ENCODE measurements at places on chromosomes 6 and 20.

GRCh38 chr6:17905611-17906592, 81.5 kb downstream of the KIF13A start:
- DNase-seq, result no peak

- DNase-seq, result no peak
Measured at GRCh38 chr20:23870461-23870860, 9.1 kb downstream of the CST5 start.

DNA sequence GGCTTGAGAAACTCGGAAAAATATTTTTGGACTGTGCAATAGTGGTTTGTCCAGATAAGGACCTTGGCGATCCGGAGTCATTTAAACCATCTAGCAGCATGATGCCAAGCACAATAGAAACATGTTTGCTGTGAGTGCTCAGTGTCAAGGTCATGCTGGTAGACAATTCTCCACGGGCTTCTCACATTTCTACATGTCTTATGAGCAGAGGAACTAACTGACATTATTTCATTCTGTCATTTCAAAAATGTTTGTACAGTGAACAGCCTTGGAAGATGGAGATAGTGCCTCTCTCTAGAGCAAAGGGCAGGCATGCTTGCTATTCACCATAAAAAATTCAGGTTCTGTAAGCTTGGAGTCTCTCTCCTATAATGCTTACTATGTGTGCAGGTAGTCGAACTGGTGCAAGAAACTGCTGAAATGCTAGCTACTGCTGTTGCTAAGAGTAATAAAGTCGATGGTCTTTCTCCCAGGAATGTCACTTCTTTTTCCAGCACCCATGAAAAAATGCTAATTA, 25.4 kb upstream of the CCN2 start:
- DNase-seq, result no peak

DNA sequence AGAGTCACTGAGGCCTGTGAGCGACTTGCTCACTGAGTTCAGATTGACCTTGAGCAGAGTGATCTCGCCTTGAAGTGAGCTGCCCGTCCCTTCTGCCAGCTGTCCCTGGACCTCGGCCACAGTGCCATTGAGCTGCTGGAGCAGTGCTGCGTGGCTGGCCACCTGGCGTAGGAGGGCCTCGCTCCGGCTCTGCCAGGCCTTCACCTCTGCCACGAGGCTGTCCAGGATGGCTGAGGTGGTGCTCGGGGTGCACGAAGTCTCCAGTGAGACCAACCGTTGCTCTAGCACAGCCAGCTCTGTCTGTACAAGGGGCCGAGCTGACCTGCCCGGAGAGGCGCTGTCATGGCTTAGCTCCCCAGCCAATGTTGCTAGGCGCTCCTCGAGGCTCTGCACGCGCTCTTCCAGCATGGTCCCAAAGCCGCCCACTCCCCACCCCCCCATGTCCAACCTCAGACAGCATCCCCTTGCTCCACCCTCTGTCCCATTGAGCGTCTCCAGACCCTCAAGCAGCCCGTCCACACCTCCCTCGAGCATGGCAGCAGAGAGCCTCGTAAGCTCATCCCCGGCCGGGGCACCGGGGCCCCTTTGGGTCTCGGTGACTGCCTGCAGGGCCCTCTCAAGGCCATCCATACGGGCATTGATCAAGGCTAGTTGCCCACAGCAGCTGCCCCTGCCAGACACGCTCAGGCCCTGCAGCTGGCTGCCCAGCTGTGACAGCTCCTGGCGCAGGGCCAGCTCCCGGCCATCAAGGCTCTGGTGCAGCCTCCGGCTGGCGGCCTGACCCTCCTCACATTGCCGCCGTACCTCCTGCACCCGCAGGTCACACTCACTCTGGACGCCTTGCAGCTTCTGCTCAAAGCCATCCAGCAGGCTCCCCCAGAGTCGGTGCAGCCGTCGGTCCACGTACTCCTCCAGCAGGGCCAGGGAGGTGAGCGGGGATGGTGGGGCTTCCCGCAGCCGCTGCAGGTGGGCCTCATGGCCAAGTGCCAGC, 4.6 kb downstream of the EMILIN3 start:
- DNase-seq, result no peak

- no peak for DNase-seq
Measured at GRCh38 chr6:63214816-63215215, 3.5 kb downstream of the FKBP1C start.

DNA sequence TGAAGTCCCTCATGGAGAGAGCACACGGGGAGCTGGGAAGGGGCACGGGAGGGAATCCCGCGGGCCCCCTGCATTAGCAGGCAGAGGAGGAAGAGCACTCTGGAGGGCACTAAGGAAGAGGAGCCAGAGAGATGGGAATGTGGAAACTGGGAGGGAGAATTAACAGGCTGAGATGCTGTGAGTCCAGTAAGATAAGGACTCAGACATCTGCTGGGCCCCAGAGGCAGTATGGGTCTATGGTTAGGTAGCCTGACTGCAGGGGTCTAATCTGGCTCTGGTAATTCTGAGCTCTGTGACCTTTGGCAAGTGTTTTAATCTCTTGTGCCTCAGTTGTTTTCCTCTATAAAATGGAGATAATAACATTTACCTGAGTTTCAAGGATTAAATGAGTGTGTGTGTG, 15.7 kb upstream of the SRSF3 start:
- DNase-seq, result no peak

DNA sequence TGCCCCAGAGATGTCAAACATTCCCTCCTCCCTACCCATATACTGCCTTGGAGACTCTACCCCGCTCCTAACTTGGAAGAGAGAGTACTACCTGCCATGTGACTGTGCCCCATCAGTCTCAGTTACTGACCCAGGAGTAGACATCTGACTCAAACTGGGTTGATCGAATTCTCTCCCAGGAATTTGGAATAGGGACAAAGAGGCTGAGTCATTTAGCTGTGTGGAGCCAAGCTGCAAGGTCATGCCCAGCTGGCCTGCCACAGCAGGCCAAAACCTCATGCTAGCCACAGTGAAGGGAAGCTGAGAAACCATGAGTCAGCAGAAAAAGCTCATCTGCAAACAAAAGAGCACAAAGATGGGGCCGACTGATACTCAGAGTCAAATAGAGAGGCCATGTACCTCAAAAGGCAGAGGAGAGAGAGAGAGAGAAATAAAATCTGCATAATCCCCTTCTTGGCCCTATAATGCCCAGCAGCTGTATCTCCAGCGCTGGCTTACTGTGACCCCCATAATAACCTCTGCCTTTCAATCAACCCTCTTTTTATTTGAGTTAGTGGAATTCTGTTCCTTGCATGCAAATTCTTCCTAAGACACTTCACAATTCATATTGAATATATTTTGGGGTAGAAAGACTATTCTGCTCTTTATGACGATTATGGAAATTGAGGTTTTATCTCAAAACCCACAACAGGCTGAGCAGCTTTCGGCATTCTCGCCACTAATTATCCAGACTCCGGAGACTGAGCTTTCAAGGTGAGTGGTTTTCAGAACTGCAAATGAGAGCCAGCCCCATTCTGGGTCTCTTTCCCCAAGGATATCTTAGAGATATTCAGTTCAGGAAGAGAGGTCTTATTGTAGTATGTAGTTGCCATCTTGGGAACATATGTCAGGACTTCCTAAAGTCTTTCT, 21.4 kb upstream of the AKIRIN2 start:
- peak; percentile 68 for DNase-seq

All from lower lobe of right lung (tissue), 2 donors.